KG1 (cell line): ENCODE measurements at places on chromosomes 13 and 19.

GRCh38 chr19:47063874-47064273 lies 15.4 kb upstream of the TMEM160 start:
- no peak for DNase-seq

DNA sequence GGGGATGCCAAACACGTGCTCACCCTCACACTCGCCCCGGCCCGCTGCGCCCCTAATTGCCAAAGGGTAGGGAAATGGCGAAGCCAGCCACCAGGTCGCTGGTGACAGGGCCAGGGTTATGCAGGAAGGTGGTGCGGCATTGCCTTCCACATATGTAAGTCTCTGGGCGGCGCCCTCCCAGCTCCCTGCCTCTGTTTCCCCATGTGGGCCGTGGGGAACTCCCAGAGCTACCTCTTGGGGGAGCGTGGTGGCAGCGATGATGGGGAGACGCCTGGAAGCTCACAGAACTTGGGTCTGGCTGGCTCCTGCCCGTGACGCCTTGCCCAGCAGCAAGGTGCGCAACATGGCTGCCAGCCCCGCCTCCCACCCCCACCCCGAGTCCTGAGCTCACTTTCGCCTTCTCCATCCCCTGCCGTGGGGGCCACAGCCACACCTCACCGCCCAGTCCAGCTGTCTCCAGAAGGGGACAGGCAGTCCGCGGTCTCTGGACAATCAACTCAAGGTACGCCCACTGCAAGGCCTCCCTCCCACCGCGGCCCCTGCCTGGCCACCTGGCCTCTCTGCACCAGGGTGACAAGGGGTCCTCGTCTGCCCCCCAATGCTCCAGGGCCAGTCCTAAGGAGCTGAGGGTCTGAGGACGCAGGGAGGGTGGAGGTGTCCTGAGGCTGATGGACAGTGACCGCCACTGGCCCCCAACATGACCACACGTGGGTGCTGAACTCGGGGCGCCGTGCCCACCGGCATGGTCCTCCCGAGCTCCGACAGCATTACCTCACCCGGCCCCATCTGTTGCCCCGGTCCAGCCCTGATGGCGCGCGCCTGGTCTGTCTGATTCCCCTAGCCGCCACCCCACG lies 6.6 kb downstream of the C19orf25 start:
- DNase-seq: no peak

DNA sequence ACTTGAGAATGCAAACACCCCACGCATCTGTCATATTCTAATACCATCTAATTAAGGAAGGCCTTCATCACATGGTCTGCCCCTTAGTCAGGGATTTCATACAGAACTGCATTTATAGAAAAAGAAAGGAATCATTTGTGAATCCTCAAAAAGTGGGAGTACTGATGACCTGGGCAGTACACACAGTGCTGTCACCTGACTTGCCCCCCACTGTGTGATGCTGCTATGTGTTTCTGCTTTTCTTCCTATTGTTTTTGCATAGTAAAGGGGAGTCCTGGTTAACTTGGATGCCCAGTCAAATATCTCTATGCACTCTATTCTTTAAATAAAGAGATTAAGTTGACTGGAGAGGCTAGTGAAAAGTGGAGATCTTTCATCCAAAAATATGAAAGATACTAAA lies 1921.2 kb upstream of the PRR20A start:
- DNase-seq: no peak

DNA sequence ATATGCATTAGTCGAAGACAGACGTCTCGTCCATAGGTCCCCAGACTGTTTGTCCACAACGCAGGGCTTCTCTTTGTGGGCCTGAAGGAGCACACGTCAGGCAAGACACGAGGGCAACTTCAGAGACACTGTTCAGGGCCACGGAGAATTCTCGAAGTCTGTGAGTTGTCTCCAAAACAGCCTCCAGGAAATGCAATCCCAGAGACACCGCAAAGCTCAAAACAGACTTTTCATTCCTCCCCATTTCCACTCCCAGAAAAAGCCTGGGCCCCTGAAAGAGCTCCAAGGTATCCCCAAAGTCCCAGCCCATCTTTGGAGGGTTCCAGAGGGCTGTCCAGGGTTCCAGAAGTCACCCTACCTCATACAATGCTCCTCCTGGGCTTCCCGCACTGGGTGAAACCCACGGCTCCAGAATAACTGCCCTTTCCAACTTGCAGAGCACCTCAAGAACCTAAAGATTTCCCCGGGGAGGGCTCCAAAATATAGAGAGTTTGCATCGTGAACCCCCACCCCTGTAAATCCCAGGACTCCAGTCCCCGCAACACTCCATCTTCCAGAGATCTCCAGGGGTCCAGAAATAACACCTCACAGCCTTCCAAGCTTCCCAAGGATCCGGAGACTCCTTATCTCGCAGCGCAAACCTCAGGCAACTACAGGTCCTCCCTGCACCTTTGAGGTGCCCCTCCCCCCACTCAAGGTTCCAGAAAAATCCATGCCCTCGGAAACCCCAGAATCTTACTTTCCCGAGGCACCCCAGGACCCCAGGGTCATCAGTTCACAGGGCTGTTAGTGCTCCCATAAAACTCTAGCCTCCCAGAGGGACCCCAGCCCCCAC lies 687 bp upstream of the FTL start:
- no peak for DNase-seq

DNA sequence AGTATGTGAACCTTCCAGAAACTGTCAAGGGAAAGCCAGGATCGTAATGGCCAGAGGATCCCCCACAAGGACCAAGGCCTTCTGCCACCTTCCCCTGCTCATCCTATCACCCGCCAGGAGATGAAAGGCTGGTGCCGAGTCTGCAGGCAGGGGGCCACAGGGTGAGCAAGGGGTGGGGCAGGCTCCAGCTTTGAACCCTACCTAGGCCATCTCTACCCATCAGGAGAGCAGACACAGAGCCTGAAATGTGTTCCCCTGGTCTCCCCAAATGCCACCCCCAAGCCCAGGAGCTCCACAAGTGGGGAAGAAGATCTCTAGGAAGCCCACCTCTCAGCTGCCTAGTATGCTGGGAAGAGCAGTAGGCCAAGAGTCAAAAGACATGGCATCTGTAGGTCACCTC lies 95.1 kb downstream of the KCTD15 start:
- DNase-seq: no peak

DNA sequence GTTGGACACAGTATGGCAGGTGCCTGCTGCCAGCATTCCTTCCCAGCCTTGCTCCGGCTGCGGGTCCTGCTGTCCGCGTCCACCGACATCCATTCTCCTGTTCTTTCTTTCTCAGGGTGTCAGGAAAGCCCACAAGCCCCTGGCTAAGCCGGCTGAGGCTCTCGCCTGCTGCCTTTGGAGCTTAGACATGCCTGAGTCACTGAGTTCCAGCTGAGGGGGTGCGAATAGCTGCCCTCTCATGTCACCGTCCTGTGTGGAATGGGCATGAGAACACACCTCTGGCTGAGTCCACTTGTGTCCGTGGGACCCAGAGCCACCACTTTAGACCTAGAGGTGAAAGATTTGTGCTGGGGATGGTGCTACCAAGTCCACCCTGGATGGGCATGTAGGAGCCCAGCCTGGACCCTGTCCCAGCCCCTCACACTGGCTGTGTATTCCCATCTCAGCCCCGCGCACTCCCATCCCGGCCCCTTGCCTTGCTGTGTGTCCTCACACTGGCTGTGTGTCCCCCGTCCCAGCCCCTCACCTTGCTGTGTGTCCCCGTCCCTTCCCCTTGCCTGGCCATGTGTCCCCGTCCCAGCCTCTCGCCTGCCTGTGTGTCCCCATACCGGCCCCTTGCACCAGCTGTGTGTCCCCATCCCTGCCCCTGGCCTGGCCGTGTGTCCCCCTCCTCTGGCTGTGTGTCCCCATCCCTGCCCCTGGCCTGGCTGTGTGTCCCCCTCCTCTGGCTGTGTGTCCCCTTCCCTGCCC lies 24.6 kb upstream of the IRS2 start:
- DNase-seq: no peak

GRCh38 chr19:4294389-4294788 lies 7.8 kb downstream of the TMIGD2 start:
- no peak for DNase-seq

GRCh38 chr13:36884235-36884634 lies 35.8 kb downstream of the SMAD9 start:
- DNase-seq: no peak

- DNase-seq: no peak
These were observed 162.2 kb downstream of the KDM4B start for GRCh38 chr19:5131031-5131505.

- no peak for DNase-seq
These were observed 34.3 kb downstream of the SERP2 start for GRCh38 chr13:44407891-44408290.

DNA sequence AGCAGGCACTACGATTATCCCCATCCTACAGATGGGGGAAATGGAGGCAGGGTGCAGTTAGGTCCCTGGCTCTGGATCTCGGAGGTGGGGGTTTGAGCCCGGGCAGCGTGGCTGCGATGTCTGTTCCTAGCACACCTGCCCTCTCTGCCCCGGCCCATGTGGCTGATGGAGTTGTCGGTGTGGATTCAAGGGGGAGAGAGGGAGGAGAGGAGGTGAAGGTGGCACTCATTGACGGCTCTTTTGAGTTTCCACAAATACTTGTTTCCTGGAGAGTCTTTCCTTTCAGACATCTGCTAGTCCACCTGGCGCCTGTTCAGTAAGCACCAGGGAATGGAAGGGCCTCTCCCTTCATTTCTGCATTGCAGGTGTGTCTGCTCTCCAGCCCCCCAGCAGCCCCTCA lies 69.9 kb downstream of the ARHGEF18 start:
- DNase-seq: no peak

DNA sequence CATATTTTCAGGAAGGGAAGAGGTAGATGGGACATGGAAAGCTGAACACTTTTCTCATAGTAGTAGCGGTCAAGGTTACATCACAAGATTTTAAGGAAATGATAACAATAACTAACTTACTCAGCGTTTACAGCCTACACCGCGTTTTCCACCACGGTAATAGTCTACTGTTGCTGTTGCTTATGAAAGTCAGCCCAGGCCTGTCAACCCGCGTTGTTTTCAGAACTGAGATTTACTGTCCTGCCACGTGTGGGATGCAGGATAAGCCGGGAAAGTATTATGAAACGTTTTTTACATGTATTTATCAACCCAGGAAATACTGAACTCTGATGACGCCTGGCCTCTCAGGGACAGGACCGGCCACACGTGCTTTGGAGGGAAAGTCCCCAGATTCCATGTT lies 36.0 kb upstream of the LAMP1 start:
- no peak for DNase-seq

DNA sequence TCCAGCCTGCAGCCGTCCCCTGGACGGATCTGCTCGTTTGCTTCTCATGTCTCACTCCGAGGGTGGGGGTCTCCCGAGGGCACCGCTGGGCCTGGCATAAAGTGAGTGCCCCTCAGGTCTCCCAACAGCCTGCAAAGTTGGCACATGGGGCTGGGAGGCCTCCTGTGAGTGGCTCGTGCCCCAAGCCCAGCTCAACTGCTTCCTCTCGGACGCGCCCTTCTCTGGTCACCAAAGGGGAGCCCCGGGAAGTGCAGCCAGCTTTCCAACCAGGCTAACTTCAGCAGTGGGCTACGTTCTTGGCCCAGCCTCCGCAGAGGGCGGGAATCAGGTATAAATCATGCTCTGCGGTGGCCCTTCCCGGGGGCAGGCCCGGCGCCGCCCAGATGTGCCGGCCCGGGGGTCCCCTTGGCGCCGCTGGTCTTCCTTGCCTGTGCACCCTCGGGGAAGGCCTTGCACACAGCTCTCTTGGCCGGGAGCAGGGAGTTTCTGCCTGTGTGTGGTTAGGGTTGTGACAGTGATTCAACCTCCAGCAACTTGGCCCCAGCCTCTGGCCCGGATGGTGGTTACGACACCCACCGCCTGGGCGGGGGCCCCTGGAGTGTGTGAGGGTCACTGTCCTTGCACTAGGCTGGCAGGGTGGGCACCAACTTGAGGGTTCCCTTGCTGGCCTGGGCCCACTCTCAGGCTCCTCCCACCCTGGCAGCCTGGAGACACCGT lies 20.7 kb downstream of the CEBPG start:
- no peak for DNase-seq

- no peak for DNase-seq
These were observed 189.3 kb upstream of the GPR12 start for GRCh38 chr13:26949701-26950502.

- no peak for DNase-seq
These were observed 291.4 kb downstream of the IRS2 start for GRCh38 chr13:109494925-109495369.

DNA sequence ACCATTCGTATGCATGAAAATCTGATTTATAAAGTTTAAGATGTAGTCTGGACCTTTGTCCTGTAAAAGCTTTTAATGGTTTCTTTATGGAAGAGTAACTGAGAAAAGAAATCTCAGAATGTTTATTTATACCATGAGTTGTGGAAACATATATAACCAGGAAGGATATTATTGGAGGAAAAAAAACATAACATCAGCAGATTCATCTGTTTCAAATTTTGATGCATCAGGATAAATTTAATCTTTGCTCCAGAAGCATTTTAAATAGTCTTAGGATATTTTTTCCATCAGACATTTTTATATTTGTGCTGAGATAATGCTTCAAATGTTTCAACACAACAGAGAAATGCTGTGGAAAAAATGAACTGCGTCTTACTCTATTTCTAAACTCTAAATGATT lies 31.2 kb upstream of the CSNK1A1L start:
- no peak for DNase-seq

DNA sequence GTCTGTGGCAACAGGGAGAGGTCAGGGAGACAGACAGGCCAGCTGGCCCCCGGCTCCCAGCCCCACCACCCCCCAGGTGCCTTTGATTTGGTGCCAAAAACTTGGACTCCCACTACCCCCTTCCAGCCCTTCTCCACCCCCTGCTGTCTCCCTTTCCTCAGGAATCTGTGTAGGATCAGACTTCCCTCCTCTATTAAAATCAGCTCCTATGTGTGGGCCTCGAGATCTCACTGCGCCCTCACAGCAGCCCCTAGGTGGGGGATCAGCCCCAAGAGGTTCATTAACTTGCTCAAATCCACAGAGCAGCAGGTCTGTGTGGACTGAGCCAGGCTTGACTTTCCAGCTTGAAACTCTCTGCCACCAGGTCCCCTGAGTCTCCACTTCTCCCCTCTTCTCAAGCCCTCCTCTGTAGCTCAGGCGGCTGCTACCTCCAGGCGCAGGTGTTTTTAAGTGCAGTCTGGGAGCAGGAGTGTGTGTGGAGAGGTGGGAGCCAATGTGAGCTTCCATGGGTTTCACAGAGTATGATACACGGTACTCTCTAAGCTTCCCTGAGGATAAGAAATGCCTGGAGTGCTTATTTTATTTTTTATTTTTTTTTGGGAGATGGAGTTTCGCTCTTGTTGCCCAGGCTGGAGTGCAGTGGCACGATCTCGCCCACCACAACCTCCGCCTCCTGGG lies 1.7 kb downstream of the GAPDHS start:
- DNase-seq: no peak

DNA sequence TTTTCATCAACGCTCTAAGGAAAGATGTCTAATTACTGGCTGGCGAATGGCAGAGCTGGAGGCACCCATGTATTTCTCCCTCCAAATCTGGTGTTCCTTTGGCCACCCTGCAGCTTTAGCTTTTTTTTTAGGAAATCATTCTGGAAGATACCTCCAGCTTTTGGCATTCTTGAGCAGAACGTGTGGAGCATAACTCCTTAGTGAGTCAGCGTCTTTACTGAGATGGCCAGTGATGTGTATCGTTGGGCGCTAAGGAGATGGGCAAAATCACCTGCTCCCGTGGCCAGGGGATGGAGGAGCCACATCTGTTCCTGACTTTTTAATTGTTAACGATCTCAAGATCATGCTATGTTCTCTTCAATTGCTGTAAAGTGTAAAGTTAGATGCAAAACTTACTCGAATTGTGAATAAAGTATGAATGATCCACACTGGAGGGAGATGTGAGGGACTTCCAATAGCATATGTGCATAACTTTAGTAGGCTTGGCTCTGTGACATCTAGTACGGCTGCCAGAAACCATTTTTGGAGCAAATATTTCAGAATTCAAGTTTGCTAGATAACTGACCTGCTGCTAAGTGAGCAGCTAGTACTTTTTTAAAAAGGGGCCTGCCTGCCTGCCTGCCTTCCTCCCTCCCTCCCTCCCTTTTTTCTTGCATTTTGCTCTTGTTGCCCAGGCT lies 24.4 kb upstream of the C1QTNF9 start:
- no peak for DNase-seq
